ENCODE measurements at places on chromosomes 1 and 21.

DNA sequence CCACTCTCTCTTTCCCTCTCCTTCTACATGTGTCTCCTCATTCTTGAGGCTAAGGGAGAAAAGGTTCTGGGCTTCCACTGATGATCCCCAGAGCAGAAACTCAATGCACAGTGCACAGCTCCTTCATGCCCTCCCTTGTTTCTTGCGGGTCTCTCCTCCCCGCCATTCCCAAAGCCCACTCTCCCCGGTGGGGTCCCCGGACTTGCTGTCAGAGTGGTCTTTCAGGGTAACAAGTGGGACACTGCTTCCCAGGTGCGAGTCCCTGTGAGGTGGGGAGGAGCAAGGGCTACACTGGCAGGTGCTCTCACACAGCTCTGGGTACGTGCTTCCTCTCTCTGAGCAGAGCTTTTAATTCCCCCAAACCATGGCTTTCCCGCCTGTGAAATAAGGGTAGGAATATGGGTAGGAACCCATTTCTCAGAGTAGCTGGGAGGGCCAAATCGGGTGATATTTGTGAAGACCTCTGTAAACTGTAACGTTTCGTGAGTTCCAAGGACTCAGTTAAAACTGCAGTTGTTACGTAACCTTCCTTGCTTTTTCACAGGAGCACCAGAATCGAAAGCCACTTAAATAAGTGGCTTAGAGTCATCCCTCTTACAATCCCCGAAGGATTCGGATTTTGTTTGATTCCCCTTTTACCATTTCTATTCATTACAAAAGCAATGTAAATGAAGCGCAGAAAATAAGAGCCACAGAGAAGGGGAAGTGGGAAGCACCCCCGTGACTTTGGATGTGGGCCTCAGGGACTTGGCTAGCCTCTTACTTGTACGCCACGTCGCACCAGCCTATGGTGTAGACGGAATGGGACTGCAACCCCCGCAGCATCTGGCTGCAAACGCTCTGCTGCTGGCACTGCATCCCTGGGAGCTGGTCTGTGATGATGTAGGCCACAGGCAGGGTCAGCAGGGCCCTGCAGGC lies 6.2 kb downstream of the PGLYRP3 start:
- no peak for DNase-seq

DNA sequence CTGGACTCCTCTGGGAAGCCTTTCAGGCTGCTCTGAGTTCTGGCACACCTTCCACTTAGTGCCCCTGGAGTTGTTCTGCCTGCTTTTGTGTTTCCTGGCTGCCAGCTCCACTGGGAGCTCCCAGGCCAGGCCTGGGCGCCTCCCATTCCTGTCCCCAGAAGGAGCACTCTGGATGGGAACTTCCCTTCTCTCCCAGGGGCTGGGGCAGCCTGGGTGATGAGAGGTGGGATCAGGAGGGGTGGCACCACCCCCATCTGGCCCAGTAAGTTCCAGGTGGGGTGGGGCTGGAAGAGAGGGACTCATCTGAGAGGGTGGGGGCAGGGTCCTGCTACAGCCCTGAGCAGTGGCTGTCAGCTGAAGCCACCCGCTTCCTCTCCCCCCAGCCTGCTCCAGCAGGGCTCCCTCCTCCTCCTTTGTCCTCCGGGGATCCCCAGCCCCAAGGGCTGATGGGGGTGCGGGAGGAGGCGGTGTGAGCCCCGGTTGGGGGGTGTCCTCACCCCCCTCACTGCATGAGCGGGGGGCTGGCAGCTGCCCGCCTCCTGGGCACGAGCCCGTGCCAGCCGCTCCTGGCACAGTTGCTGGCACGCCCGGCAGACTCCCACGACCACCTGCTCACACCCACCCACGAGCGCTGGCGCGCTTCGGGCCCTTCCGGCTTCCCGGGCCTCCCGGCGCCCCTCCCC lies 4.7 kb downstream of the FOXO6 start:
- no peak for DNase-seq

DNA sequence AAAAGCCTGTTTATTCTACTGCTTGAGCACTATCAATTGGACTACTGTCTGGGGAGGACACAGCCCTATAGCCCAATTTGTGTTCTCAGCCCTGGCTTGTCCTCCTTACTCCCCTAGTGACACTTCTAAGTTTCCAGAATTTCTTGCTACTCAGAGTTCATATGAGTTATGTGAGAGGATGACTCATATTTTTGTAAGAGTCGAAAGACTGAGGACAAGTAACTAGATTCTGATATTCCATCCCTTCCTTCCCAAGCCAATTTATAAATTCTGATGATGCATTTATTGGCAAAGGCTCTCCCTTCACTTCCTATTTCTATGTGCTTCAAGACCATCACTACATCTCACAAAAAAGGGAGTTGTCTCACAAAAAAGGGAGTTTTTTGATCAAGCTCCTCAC lies 422.2 kb upstream of the DEPDC1 start:
- DNase-seq, result no peak

DNA sequence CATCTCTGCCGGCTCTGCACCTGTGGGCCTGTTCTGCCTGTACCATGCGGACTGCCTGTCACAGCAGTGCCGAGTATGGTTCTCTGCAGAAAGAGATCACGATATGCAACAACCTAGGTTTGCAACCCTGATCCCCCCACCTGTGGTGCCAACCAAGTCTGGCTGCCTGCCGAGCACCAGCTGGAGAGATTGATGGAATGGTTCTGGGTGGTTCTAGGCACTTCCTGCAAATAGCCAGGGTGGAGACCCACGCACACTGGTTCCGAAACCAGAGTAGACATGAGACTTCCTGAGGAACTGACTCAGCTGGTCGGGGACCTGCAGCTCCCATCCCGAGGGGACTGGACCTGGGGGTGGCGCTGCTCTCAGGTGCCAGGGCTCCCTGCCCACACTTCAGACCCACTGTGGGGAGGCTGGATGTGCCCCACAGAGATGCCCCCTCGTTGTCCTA lies 5.4 kb downstream of the TPRG1L start:
- DNase-seq, result no peak

DNA sequence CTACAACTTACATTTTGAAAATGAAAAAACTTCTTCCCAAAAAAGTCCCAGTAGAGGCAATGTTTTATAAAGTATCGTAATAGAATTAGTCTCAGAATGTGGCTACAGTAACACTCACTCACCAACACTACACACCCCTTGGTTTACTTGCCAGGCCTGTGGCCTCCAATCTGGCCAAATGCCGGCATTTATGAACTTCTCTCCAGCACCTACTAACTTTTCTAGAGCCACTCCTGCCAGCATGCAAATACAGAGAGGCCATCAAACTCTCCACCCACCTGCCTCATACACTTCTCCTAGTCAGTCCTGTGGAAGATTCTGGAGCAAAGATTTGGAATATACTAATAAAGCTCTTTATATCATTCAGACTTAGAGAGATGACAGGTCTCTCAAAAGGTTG lies 32.3 kb downstream of the STPG1 start:
- no peak for DNase-seq

DNA sequence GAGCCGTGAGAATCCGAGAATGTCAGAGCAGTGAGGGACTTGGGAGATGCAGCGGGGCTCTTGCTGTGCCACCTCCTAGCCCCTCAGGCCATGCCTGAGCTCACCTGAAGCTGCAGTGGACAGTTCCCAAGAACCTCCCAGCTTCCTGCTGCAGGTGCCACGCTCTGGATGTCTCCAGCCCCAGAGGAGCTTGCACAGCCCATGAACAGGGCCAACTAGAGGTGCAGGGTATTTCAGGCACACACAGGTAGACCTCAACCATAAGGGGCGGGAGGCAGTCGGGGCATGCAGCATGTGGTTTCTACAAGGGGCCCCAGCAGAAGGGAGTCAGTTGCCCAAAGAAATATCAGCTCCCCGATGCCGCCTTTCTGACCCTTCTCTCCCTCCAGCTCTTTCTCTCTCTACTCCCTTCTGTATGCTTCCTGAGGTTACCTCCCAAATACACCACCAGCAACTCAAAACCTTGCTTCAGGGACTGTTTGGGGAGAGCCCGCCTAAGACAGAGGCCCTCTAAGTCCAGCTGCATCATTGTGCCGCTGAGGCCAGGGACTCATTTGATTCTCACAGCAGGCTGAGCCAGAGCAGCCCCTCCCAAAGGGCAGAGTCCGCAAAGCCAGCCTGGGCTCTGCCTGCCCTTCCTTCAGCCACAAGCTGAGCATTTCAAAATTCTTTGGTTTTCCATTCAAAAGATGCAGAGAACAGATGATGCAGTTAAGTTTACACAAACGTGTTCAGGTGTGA lies 209.8 kb downstream of the MATN1 start:
- DNase-seq, result no peak

GRCh38 chr1:201309416-201309815 lies 26.1 kb downstream of the PKP1 start:
- DNase-seq, result no peak
